ENCODE measurements at places on chromosomes 6 and 20. TPM values are rescaled to one million over a fixed set of nuclear protein-coding genes. Genes with fewer than 3 reads are reported as not detected.

DNA sequence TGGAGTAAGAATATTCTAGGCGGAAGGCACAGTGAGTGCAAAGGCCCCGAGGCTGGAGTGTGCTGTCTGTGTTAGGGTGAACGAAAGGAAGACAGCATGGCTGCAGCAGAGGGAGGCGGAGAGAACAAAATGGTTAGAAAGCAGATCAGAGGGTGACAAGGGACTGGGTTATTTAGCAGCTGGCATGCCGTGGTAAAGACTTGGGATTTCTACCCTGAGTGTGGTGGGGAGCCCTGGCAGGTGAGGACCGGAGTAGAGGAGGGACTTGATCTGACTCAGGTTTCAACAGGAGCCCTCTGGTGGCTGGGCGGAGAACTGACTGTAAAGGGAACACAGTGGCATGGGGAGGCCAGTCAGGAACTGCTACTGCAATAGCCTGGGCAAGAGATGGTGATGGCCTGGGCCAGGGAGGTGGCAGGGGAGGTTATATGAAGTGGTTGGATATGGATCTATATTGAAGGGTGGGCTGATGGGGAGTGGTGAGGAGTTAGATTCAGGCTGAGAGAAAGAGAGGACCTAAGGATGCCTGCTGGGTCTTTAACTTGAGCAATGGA lies 38.0 kb downstream of the PIM1 start:
- DNase-seq = peak; percentile 95

DNA sequence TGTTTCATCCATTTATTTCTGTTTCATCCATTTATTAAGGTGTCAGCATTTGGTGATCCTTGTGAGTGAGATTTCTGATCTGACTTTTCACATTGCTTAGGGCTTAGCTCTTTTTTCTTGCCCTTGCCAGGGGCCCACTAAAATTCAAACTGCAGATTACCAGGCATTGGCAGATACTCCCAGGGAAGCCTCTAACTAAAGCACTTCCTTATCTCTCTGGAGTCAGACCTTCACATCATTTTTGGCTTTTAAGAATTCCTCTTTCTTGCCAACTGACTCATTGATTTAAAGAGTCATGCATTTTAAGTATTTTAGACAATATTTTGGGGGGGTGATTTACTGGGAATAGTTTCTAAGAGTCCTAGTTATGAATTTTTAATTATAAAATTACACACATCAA lies 2.6 kb upstream of the WFDC8 start:
- DNase-seq = no peak

- no peak for DNase-seq
Observed at GRCh38 chr6:41785689-41786450, 1.6 kb upstream of the TOMM6 start.

DNA sequence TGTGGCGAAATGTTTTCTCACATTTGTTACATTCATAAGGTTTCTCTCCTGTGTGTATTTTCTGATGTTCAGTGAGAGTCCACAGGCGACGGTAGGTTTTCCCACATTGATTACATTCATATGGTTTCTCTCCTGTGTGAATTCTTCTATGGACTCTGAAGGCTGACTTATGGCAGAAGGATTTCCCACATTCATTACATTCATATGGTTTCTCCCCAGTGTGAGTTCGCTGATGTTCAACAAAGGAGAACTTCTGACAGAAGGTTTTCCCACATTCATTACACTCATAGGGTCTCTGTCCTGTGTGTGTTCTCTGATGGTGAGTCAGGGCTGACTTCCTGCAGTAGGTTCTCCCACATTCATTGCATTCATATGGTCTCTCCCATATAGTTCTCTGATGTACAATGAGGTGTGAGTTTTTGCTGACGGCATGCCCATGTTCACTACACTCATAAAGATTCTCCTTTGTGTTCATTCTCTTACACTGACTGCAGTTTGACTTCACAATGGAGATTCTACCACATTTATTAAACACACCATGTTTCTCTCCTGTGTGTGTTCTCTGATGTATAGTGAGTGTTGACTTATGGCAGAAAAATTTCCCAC lies 11.9 kb downstream of the ZNF334 start:
- DNase-seq = no peak

DNA sequence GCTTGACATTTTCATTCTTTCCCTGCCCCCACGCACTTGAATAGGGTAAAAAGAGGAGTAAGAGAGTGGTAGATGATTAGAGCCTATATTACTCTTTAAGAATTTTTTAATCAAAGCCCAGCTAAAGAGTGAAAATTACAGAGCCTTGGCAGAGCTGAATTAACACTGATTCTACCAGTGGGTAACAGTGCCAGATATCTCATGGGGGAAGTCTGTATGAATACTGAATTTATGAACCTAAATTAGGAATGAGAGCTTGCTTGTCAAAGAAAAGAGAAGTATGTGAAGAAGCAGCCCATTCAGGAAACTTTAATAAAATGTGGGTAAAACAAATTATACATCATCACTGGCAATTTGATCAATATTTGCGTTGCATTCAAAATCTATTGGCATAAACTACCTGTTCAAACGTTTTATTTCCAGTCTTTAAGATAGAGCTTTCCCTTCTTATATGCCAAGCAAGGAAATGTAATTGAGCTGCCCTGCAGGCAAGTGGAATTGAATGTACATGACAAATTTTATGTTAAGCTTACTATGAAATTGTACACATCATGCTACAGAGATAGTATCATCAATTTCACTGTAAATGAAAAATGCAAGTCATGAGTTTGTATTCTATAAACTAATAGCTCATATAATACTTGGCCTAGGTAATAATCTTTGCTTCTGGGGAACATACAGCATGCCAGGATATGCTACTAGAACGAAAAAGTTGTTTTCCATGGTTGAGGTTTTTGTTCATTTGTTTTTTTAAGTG lies 14.5 kb downstream of the SOBP start:
- DNase-seq = no peak

DNA sequence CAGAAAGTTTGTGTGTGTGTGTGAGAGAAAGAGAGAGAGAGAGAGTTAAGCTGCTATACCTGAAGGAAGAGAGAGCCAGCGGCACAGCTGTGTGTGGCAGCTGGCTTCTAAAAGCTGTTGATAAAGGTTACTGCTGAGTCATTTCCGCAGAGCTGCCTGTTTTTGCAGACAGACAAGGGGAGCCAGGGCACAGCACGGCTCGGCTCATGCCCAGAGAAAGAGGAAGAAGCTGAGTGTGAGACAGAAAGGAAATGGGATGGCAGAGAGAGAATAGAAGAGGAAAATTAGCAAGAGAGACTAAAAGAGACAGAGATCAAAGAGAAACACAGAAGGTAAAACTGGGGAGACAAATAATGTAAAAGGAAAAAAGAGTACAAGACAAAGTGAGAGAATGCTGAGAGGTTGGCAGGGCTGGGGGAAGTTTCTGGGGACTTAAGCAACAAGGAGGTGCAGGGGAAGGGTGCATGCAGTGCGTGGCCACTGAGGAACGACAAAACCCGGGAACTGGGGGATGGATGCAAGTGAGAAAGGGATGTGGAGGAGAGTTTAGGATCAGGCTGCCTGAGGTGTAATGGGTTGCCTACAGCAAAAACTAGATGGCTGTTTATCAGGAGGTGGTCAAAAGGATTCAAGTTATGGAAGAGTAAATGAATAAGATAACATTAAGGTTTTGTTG lies 22.7 kb downstream of the HLA-A start:
- DNase-seq = peak; percentile 89

DNA sequence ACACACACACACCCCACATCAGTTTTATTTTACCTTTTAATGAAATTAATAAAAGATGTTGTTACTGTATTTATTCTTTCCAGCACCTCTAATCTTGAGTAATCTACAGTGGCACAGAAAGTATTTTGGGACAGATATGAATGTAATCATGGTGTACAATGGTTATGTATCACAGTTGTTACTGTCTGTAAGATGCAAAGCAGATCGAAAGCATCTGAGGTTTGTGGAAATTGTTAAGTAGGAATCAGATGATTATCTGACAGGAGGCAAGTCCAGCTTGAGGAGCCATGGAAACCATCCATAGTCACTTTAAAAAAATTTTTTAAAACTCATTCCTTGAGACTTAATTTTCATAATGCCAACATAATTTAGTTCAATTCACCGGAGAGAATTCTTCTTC lies 636.3 kb upstream of the MARCKS start:
- no peak for DNase-seq

- DNase-seq = no peak
Observed at GRCh38 chr6:39188571-39188970, 40.7 kb downstream of the KCNK5 start.

DNA sequence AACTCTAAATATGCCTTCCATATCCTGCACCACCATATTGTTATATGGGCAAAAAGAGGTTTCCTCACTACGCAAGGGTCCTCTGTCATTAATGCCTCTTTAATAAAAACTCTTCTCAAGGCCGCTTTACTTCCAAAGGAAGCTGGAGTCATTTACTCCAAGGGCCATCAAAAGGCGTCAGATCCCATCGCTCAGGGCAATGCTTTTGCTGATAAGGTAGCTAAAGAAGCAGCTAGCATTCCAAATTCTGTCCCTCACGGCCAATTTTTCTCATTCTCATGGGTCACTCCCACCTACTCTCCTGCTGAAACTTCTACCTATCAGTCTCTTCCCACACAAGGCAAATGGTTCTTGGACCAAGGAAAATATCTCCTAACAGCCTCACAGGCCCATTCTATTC lies 30.3 kb upstream of the ZBTB22 start:
- DNase-seq = no peak

Gene APOM
- total RNA-seq = 5.7 TPM

Gene KCNQ2
- not detected for total RNA-seq

Gene OR2B6
- total RNA-seq = not detected

Gene TBPL1
- 48.7 TPM for total RNA-seq

Gene GATA5
- not detected for total RNA-seq

Gene SLC17A3
- total RNA-seq = 0.22 TPM

Gene MACROD2
- 0.28 TPM for total RNA-seq

Gene EEF1A2
- total RNA-seq = 0.81 TPM

Gene CD83
- total RNA-seq = 60.4 TPM

Gene NFKBIL1
- total RNA-seq = 6.1 TPM

Measured in CD8-positive, alpha-beta T cell (primary cell).